ENCODE measurements at places on chromosomes 13 and 19.

DNA sequence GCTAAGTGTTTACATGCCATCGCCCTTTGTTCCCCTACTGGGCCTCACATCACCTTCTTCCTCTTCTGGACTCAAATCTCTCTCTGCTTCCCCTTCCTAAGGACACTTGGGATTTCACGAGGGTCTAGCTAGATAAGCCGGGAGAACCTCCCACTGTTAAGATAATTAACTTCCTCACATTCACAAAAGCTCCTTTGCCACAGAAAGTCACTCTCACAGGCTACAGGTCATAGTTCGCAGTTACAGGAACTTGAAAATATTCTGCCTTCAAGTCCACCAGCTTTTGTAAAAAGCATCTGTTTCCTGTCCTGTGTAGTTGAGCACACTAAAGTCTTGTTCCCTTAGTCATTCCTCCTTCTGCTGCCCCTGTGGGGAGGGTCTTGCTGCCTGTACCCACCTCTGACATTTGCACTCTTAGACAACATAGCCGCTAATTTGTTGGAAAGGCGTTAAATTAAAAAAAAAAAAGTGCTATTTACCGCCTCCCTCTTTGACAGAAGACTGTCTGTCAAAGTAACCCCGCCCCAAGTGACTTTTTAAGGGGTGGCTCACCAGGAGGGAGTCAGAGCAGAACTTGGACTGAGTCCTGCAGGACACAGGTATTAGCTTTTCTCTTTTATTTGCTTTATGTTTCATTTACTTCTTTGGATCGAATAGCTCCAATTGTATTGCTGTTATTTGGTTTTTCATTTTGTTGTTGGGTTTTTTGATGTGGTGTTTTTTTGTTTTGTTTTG is 26.8 kb upstream of the CEACAM21 start:
- DNase-seq: no peak
- H3K27me3 ChIP-seq: peaks cover 27% of the 10 kb centered on the region
- H3K36me3 ChIP-seq: no peaks in the 10 kb centered on the region
- H3K4me3 ChIP-seq: peak overlapping the region; percentile 51
- peak overlapping the region; percentile 85 for H3K27ac ChIP-seq

- H3K4me1 ChIP-seq: peaks cover 85% of the 10 kb centered on the region
- H3K27ac ChIP-seq: peak overlapping the region; percentile 90
- no peak for DNase-seq
- no peaks in the 10 kb centered on the region for H3K36me3 ChIP-seq
- H3K4me3 ChIP-seq: peak overlapping the region; percentile 82
These were observed 1.4 kb downstream of the FGF9 start for GRCh38 chr13:21672287-21672680.

- DNase-seq: no peak
- no peak overlapping the region for H3K4me3 ChIP-seq
- no peaks in the 10 kb centered on the region for H3K4me1 ChIP-seq
- no peak overlapping the region for H3K27ac ChIP-seq
- H3K36me3 ChIP-seq: peaks cover 76% of the 10 kb centered on the region
These were observed 32.1 kb upstream of the SLC7A9 start for GRCh38 chr19:32901504-32902161.

DNA sequence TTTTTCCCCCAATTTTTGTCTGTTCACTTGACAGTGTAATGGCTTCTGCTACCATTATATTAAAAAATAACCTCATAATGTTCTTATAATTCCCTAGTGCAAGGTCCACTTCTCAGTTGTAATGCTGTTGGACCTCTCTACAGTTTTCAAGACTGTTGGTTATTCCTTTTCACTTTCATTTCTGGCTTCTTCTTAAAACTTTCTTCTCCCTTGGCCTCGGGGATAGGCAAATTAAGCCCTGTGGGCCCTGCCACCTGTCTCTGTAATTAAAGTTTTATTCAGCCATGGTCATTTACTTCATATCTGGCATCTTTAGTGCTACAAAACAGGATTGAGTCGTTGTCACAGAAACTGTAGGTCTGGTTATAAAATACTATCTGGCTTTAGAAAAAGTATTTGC is 313.5 kb downstream of the KLF12 start:
- no peaks in the 10 kb centered on the region for H3K27me3 ChIP-seq
- no peak for DNase-seq
- no peak overlapping the region for H3K27ac ChIP-seq
- H3K36me3 ChIP-seq: peaks cover 7% of the 10 kb centered on the region
- H3K4me1 ChIP-seq: peaks cover 3% of the 10 kb centered on the region

- no peaks in the 10 kb centered on the region for H3K36me3 ChIP-seq
- no peak overlapping the region for H3K4me3 ChIP-seq
- H3K4me1 ChIP-seq: peaks cover 53% of the 10 kb centered on the region
- DNase-seq: no peak
- H3K27me3 ChIP-seq: no peaks in the 10 kb centered on the region
- no peak overlapping the region for H3K27ac ChIP-seq
These were observed 41.6 kb downstream of the RFX2 start for GRCh38 chr19:6068711-6069110.

DNA sequence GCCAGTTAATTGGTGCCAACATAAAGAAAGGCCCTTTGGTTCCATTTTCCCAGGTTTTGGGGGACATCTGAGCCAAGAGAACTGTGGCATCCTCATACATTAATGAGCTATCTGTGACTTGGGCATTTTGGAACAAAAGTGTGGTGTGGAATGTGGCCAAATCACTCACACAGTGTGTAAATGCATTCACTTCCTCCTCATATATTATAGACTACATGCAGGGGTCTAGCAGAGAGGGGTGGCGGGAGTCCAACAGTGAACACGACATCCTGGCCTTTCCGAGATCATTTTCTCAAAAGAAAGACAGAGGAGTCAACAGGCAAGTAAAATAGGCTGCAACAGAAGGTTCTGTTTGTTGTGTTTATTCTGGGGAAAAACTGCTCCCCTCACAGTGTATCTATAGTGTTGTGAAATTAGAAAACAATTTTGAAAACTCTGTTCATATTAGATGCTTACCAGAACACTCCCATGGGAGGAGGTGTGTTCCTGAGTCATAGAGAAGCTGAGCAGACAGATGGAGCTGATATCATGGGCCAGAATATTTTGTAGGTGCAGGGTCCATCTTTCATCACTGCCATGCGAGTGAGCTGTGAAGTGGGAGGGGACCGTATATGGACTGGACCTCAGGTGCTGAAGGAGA is 36.9 kb downstream of the PABPC3 start:
- no peak overlapping the region for H3K4me3 ChIP-seq
- no peaks in the 10 kb centered on the region for H3K36me3 ChIP-seq
- H3K27me3 ChIP-seq: peaks cover 61% of the 10 kb centered on the region

DNA sequence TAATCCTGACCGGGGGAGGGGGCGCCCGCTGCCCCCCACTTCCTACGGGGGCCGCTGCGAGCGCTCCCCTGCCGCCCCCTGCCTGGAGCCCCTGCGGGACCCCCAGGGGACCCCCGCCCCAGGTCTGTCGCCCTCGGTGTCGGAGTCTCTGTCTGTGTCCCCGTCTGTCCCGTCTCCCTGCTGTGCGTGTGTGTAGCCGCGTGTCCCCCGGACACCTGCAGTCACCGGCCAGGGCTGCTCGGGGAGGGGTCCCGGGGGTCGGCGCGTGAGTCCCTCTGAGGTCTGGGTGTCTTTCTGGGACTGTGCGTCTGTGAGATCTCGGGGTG is 7.7 kb upstream of the NFIC start:
- no peak for DNase-seq
- H3K36me3 ChIP-seq: no peaks in the 10 kb centered on the region
- no peaks in the 10 kb centered on the region for H3K27me3 ChIP-seq
- peaks cover 46% of the 10 kb centered on the region for H3K4me1 ChIP-seq

DNA sequence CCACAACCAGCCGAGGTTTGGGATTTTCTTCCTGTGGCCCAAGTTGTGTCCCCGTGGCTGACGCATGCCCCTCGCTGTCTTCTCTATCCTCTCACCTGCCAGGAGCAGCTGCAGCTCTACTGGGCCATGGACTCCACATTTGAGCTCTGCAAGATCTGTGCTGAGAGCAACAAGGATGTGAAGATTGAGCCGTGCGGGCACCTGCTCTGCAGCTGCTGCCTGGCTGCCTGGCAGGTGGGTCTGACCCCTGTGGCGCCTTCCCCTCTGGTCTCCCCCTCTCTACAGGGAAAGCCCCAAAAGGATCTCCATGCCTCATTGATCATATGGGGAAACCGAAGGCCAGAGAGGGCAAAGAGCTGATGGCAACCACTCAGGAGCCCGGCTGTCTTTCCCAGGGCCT is 14.6 kb downstream of the CBLC start:
- H3K27me3 ChIP-seq: no peaks in the 10 kb centered on the region
- H3K27ac ChIP-seq: no peak overlapping the region
- no peak for DNase-seq
- H3K36me3 ChIP-seq: no peaks in the 10 kb centered on the region
- H3K4me3 ChIP-seq: no peak overlapping the region

- DNase-seq: no peak
- no peaks in the 10 kb centered on the region for H3K36me3 ChIP-seq
- H3K27me3 ChIP-seq: no peaks in the 10 kb centered on the region
These were observed 192.7 kb upstream of the MIR17HG start for GRCh38 chr13:91154558-91155353.

DNA sequence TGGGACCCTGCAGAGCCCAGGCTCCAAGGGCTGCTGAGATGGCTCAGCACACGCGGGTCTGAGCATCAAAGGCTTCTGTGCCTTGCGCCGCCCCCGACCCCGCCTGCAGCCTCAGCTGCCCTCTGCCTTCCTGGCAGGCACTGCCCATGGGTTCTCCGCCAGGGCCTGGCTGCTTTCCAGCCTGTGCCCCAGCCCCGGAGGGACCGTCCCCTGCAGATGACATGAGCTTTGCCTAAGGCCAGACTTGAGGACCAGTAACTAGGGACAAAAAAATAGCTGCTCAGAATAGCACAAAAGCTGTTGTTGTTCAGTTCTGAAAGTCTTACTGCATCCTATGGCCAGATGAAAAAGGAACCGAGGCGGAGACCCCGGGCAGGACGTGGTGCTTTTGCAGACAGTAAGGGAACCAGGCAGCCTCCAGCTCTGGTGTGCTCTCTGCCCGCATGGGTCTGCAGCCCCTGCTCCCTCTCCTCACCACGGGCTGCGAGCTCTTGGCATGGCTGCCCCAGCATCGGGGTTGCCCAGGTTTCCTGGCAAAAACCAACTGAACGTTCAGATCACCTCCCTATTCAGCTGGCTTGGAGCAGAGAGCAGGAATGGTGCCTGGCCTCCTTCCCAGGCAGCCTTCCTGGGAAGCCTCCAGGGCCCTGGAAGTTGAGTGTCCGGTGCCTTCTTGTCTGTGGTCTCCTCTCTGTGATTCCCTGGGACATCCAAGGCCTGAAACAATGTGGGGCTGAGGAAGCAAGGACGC is 12.5 kb upstream of the CFAP97D2 start:
- peak overlapping the region; percentile 74 for H3K27ac ChIP-seq
- H3K4me3 ChIP-seq: no peak overlapping the region
- peak; percentile 62 for DNase-seq
- peaks cover 49% of the 10 kb centered on the region for H3K27me3 ChIP-seq

DNA sequence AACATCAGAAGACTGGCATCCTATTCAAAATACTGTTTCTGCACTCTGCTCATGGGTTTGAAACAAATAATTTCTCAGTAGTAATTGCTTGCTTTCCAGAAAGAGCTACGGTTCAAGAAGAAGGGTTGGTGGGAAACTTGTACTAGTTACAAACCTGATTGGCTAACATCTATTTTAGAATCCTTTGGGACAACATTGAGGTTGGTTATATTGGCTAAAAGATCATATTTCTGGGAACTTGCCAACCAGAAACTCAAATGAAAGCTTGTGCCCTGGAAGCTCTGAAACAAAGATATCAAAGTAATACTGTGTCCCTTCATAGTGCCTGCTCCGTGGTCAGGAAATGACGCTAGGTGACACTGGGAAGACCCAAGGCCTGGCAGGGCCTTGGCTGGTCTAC is 141.7 kb downstream of the LACC1 start:
- H3K27me3 ChIP-seq: no peaks in the 10 kb centered on the region
- no peaks in the 10 kb centered on the region for H3K36me3 ChIP-seq
- peak overlapping the region; percentile 14 for H3K27ac ChIP-seq
- peaks cover 43% of the 10 kb centered on the region for H3K4me1 ChIP-seq
- no peak for DNase-seq

- H3K4me1 ChIP-seq: peaks cover 6% of the 10 kb centered on the region
- no peak overlapping the region for H3K4me3 ChIP-seq
- H3K36me3 ChIP-seq: no peaks in the 10 kb centered on the region
- DNase-seq: no peak
- H3K27me3 ChIP-seq: no peaks in the 10 kb centered on the region
- no peak overlapping the region for H3K27ac ChIP-seq
These were observed 26.3 kb upstream of the KL start for GRCh38 chr13:32989942-32990341.

GRCh38 chr19:1158885-1159448 is 15.1 kb downstream of the SBNO2 start:
- H3K27ac ChIP-seq: no peak overlapping the region
- no peaks in the 10 kb centered on the region for H3K27me3 ChIP-seq
- peaks cover 48% of the 10 kb centered on the region for H3K4me1 ChIP-seq
- no peak overlapping the region for H3K4me3 ChIP-seq
- peaks cover 9% of the 10 kb centered on the region for H3K36me3 ChIP-seq
- DNase-seq: no peak

DNA sequence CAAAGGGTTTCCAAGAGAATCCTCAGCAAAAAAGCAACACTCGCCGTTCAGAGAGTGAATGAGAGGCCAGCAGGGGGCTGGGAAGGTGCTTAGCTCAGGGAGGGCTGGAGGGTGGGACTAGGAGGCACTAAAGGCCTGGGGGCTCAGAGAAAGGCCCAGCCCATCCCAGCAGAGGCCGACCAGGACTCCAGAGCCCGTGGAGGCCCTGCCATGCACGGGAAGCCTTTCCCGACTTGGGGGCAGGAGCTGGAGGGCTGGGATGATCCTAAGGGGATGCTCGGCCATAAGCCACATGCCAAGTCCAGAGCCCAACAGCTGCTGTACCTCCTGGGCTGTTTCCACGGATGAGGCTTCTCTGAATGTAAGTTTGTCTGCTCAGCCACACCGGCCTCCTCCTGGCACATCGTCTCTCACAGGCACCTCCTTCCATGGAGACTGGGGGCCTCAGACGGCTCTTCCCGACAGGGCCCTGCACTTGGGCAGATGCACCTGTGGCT is 19.5 kb downstream of the RASA3 start:
- H3K27ac ChIP-seq: no peak overlapping the region
- peaks cover 35% of the 10 kb centered on the region for H3K4me1 ChIP-seq
- H3K36me3 ChIP-seq: no peaks in the 10 kb centered on the region
- no peaks in the 10 kb centered on the region for H3K27me3 ChIP-seq
- no peak for DNase-seq
- H3K4me3 ChIP-seq: no peak overlapping the region

GRCh38 chr19:39084732-39085080 is 538 bp downstream of the ACP7 start:
- no peak for DNase-seq
- no peaks in the 10 kb centered on the region for H3K36me3 ChIP-seq
- peaks cover 11% of the 10 kb centered on the region for H3K4me1 ChIP-seq

DNA sequence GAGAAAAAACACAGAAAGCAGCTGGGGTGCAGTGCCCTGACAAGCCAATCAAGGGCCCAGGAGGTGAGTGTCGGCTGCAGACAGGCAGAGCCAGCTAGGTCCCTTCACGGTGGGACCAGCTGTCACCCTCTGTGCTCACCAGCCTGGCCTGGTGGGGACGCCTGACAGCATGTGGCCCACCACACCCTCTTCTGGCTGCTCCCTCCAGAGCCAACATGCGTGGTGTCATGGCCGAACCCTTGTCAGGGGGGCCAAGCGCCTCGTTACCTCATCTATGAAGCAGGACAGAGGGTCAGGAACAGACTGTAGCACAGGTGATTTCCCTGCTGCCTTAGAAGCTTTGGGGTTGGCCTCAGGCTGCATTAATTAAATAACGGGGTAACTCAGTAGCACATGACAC is 40.0 kb upstream of the ISYNA1 start:
- no peaks in the 10 kb centered on the region for H3K36me3 ChIP-seq
- H3K4me1 ChIP-seq: peaks cover 90% of the 10 kb centered on the region
- peak overlapping the region; percentile 86 for H3K27ac ChIP-seq
- no peak for DNase-seq
- no peak overlapping the region for H3K4me3 ChIP-seq

- H3K4me3 ChIP-seq: no peak overlapping the region
- H3K36me3 ChIP-seq: no peaks in the 10 kb centered on the region
- H3K27me3 ChIP-seq: no peaks in the 10 kb centered on the region
- H3K27ac ChIP-seq: no peak overlapping the region
- H3K4me1 ChIP-seq: peaks cover 20% of the 10 kb centered on the region
These were observed 67.9 kb upstream of the ITM2B start for GRCh38 chr13:48165063-48165462.

All from left ventricle myocardium inferior (tissue), 1 donor.